ENCODE measurements at places on chromosomes 1 and 21. TPM values are rescaled to one million over a fixed set of nuclear protein-coding genes. Genes with fewer than 3 reads are reported as not detected.

Gene TTC39A
- total RNA-seq = 0.77 TPM

Gene DUSP10
- total RNA-seq = 1.5 TPM

Gene DCST2
- total RNA-seq = 1.4 TPM

Gene GJA9
- total RNA-seq = not detected

Gene UBXN10
- total RNA-seq = 2.9 TPM

Gene SIM2
- total RNA-seq = not detected

Gene ETV3
- total RNA-seq = 23.8 TPM

Gene LRRC39
- total RNA-seq = 0.60 TPM

DNA sequence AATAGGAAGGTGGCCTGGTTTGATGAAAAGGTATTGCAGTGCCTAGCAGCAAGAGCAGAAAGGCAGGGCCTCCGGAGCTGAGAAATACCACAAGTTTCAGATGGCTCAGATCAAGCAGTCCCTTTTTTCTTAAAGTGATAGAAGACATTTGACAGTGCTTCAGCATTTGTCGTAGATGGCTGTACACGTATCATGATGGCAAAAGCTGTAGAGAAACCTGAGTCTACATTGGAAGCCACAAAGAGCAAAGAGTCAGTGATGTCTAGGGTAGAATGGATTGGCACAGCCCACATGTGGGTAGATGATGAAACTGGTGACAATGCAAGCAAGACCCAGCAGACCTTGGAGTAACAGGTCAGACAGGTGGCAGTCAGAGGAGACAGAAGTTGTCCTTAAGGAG lies 101.3 kb upstream of the ARTN start:
- no peak overlapping the region for H3K27ac ChIP-seq
- H3K36me3 ChIP-seq = no peaks in the 10 kb centered on the region
- no peaks in the 10 kb centered on the region for H3K27me3 ChIP-seq
- H3K4me3 ChIP-seq = no peak overlapping the region
- peaks cover 18% of the 10 kb centered on the region for H3K4me1 ChIP-seq

DNA sequence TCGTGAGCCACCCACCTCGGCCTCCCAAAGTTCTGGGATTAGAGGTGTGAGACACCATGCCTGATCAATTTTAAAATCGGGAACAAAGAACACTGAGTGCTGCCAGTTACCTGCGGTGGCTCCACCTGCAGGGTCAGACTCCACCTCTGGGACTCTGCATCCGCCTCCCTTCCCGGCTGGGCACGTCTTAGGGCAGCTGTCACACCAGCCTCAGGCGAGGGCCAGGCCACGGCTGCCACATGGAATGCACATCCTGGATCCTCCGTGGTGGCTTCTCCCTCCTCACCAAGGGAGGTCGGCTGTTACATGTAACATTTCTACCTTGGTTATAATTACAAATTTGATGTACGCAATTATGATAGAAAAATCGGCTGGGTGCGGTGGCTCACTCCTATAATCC lies 5.9 kb upstream of the MXRA8 start:
- H3K36me3 ChIP-seq = no peaks in the 10 kb centered on the region
- DNase-seq = no peak
- H3K4me3 ChIP-seq = no peak overlapping the region
- H3K4me1 ChIP-seq = peaks cover 2% of the 10 kb centered on the region
- no peak overlapping the region for H3K27ac ChIP-seq

DNA sequence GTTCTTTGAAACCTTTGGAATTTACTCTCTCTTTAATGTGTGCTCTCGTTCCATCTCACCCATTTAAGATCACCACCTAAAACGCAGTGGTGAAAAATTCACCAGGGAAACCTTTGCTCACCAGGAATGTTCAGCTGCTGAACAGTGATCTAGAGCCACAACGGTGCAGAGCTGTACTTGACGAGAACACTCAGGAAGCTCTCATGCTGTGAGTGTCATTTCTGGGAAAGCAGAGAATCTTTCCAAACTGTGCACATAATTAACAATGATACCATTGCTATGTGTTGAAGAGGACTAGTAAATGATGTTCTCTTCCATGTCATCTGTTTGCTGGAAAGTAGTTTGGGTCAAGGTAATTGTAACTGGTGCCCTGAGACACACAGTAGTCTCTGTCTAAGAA lies 117.1 kb downstream of the ZZZ3 start:
- H3K27me3 ChIP-seq = no peaks in the 10 kb centered on the region
- no peaks in the 10 kb centered on the region for H3K4me1 ChIP-seq
- no peak overlapping the region for H3K27ac ChIP-seq
- no peak overlapping the region for H3K4me3 ChIP-seq
- DNase-seq = no peak

DNA sequence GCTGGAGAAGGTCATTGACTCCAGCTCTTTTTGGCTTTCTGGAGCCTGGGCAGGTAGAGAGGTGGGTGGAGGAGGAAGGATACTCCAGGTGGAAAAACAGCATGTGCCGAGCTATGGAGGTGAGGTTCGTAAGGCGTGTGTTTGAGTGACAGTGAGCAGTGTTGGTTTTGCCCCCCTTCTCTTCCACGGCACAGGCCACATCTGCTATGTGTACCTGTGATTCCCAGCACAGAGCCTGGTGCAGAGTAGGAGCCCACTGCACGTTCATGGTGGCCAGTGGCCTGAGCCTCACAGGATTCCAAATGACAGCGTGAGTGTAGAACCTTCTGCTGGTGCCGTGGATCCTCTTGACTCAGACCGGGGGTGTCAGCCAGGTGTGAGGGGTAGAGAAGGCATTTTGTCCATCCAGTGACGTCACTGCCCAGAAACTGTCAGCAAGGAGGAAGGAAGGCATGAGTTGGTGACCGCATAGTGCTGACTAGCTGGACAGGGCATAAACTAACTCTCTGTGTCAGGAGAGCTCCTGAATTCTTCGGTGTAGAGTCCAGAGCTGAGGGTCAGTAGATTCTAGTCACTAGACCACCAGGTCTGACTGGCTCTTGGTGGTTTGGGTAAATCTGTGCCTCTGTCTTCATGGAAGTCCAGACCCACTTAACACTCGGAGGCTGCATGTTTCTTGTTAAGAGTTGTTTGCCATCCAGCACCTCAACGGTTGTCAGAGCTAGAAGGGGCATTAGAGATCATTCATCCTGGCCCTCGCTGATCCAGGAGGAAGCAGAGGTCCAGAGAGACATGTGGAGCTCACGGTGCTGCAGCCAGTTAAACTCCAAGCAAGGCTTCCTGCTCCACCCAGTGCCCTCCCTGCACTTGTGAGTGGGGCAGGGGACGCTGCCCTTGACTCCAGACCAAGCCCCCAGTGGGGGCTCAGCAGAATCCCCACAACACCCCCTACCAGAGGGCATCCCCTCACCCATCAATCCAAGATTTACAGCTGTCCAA lies 3.8 kb downstream of the QSOX1 start:
- H3K27me3 ChIP-seq = no peaks in the 10 kb centered on the region
- H3K4me3 ChIP-seq = no peak overlapping the region
- no peaks in the 10 kb centered on the region for H3K36me3 ChIP-seq
- H3K4me1 ChIP-seq = peaks cover 16% of the 10 kb centered on the region
- H3K27ac ChIP-seq = no peak overlapping the region

DNA sequence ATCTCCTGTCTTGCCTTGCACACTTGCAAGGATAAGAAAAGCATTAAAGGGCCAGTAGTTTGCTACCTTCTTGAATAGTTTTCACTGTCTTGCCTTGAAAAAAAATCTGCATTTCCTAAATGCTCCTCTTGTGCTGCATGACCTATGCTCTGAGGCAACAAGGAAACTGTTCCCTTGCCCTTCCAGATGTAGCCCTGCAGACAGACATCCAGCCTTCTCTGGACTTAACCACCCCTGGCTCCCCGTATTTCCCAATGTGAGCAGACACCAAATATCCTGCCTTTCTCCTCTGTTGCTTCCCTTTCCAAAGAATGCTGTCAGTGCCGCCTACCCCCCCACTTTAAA lies 177.6 kb downstream of the GABPA start:
- DNase-seq = no peak
- no peaks in the 10 kb centered on the region for H3K4me1 ChIP-seq
- H3K4me3 ChIP-seq = no peak overlapping the region
- no peaks in the 10 kb centered on the region for H3K27me3 ChIP-seq

DNA sequence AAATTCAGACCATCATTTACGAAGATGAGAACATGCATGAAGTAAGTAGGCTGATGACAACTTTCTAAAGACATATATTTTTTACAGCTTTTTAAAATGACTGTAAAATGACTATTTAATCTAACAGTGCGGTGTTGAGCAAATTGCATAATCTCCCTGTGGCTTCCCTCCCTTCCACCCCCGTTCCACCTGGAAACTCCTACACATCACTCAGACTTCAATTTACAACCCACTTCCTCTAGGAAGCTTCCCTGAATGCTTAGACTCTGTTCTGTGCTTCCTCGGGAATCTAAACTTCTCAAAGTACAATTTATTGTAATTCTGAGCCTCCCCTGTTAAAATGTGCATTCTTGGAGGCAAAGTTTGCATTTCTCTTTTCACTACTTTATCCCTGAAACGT lies 354.9 kb downstream of the DPYD start:
- H3K4me1 ChIP-seq = no peaks in the 10 kb centered on the region
- H3K27ac ChIP-seq = no peak overlapping the region
- no peak overlapping the region for H3K4me3 ChIP-seq
- H3K36me3 ChIP-seq = no peaks in the 10 kb centered on the region
- no peaks in the 10 kb centered on the region for H3K27me3 ChIP-seq

- no peak overlapping the region for H3K27ac ChIP-seq
- DNase-seq = no peak
Observed at GRCh38 chr1:118290046-118290445, 105.0 kb upstream of the SPAG17 start.

GRCh38 chr1:8059161-8059622 lies 33.1 kb upstream of the ERRFI1 start:
- H3K4me1 ChIP-seq = peaks cover 5% of the 10 kb centered on the region
- H3K27ac ChIP-seq = no peak overlapping the region
- no peaks in the 10 kb centered on the region for H3K27me3 ChIP-seq
- DNase-seq = no peak
- no peak overlapping the region for H3K4me3 ChIP-seq

GRCh38 chr1:19049128-19049768 lies 92.8 kb upstream of the IFFO2 start:
- no peak overlapping the region for H3K27ac ChIP-seq
- DNase-seq = no peak
- no peaks in the 10 kb centered on the region for H3K27me3 ChIP-seq
- no peak overlapping the region for H3K4me3 ChIP-seq

- H3K4me3 ChIP-seq = no peak overlapping the region
- no peak overlapping the region for H3K27ac ChIP-seq
- DNase-seq = no peak
- peaks cover 2% of the 10 kb centered on the region for H3K4me1 ChIP-seq
Observed at GRCh38 chr1:28974432-28974831, 60.1 kb downstream of the EPB41 start.

Measured in ovary (tissue), 10 donors.